ENCODE measurements at places on chromosomes 5 and 9. TPM values are rescaled to one million over a fixed set of nuclear protein-coding genes. Genes with fewer than 3 reads are reported as not detected.

GRCh38 chr5:148000036-148000435 is 63.7 kb upstream of the SPINK5 start:
- no peak for DNase-seq

DNA sequence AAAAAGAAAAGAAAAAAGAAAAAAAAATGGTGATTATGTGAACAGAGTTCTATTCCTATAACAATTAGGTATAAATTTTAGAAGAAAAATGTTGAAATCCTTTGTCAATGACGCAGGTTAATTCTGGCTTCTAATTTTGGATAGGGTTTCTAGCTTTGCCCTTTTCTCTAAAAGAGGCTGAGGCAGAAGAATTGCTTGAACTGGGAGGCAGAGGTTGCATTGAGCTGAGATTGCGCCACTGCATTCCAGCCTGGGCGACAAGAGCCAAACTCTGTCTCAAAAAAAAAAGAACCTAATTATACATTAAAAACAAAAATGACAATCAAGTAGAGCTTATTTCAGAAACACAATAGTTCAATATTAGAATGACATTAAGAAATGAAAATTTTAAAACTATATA is 2.9 kb downstream of the STXBP1 start:
- DNase-seq = no peak

Gene PPWD1
- 63.6 TPM for total RNA-seq

DNA sequence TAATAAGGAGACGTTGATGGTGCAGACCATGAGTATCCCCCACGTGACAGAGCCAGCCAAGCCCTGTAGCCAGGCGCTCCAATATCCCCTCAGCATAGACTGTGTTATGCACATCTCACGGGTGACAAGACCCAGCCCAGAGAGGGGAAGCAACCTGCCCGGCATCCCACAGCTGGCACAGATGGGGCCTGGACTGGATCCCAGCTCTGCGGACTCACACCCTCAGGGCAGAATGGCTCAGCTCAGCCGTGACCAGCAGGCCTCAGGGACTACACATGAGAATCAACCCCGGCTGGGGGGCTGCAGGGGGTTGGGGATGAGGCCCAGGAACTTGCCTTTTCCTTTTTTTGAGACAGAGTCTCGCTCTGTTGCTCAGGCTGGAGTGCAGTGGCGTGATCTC is 11.7 kb downstream of the FIBCD1 start:
- no peak for DNase-seq

Gene ZNF354C
- 3.5 TPM for total RNA-seq

DNA sequence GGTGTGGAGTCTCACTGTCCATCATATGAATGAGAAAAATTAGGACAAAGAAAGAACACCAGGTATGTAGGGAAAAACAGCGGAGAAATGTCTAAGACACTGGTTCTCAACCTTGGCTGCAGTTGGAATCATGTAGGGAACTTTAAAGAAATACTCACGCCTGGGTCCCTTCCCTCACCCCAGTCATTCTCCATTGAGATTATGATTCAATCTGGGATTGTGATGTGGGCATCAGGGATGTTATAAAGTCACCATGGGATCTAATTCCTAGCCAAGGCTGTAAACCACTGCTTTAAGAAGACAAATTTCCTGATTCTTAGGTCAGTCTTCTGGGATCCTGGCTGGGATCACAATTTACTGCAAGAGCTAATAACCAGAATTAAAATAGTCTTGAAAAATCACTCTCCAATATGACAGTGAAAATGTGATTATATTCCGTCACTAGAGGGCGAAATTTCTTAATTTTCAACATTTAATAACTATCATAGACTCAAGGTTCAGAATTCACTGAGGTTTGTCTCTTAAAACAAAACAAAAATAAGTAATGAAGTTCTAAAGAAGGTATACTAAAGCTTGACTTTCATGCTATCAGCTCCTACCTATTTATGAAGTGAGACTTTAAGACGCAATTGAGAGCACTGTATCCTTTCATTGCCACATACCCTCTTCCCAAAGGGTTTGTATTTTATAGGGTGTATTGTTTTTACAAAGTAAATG is 60.5 kb downstream of the GLDC start:
- DNase-seq = no peak

DNA sequence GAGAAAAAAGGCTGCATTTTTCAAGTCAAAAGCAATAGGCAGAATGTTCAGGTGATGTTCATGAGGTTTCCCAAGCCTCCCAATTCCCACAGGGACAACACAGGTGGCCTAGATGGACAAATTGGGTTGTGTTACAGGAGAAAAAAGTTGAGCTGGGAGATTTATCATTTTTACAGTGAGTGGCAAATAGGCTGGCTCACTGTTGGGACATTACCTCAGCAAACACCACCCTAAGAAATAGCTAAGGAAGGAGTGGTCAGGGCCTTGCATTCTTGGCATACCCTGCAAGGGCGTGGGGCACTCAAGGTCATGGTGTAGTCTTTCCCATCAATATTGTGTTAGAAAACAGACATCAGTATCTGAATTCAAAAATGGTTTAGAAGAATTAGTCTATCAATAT is 23.3 kb upstream of the CPLANE1 start:
- DNase-seq = no peak

Gene EQTN
- not detected for total RNA-seq

Gene SLC46A2
- total RNA-seq = not detected

- no peak for DNase-seq
Observed at GRCh38 chr9:112945620-112946208, 55.0 kb upstream of the SLC46A2 start.

DNA sequence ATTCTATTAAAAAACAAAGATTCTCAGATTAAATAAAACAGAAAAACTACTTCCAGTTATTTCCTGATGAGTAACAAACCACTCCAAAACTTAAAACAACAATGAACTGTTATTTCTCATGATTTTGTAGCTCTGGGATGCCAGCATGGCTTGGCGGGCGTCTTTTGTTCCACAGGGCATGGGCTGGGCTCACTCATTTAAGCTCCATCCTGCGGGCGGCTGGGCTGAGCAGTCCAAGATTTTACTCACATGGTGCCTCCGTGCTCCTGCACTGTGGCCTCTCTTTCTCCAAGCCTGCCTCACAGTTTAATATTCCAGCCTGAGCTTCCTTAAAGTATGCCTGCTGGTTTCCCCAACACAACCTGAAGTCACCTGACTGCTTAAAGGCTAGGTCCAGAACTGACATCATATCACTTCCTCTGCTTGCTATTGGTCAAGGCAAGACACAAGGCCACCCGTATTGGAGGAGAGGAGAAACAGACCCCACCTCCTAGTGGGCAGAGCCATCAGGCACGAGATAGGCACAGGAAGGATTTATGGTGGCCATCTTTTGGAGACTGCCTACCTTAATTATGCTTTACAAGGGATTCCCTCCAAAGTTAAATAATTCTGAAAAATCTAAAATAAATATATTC is 41.6 kb upstream of the ZBTB43 start:
- DNase-seq = no peak

Gene SLC25A2
- 0.20 TPM for total RNA-seq

Gene MEGF10
- not detected for total RNA-seq

Gene TICAM2
- total RNA-seq = 1.1 TPM

Gene ZFP2
- 0.41 TPM for total RNA-seq

GRCh38 chr9:100473276-100474081 is 530 bp downstream of the TMEFF1 start:
- DNase-seq = no peak

Gene WNT8A
- not detected for total RNA-seq

DNA sequence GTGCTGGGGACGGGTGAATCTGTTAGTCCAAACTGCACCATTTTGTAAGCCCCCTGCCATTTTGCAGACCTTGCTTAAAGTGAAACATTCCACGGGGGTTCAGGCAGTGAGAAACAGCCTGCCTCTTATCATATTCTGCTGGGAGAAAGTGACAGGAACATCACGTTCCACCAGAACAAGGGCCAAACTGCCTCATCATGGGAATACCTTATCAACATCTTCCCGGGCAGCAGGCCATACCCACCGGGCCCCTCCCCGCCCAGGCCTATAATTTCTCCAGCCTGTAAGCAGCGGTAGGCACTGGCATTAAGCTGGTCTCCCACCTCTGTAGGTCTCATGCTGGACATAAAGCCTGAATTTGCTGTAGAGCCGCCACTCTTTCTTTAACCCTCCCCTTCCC is 1.5 kb upstream of the CFAP77 start:
- no peak for DNase-seq

Gene LRRTM2
- total RNA-seq = 0.12 TPM

GRCh38 chr9:87614397-87614796 is 111.5 kb upstream of the CTSL start:
- no peak for DNase-seq

DNA sequence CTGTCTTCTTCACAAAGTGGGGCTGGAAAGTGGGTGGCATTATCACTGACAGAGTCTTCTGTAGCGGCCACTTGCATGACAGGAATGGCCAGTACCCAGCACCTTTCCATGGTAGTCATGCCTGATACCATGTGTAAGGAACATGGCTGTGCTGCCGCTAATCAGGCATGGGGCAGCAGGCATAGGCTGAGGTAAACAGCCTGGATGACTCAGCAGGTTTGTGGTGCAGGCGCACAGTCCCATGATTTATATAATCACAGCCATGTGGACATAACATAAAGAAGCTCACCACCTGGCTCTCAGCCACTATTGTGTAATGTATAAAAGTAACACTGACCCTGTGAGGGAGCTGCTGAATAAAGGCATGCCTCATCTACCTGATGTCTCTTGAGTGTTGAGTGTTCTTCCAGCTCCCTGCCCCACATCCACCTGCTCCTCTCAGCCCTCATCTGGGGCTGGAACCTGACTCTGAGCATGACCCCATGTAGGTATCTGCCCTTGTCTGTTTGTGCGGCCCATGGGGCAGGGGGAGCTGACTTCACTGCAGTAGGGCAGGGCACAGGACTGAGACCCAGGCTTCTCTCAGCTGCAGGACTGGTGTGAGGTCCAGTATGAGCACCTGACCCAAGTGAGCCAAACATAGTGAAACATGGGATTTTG is 13.2 kb upstream of the ICE1 start:
- DNase-seq = no peak

GRCh38 chr9:78073722-78074121 is 42.1 kb upstream of the GNAQ start:
- no peak for DNase-seq

Measured in activated T-helper 1 cell treated with anti-CD3 and anti-CD28 coated beads, Interleukin-12 subunit alpha, Interleukin-12 subunit beta, Interleukin-2, Interleukin-4 antibody, amounts not matched to agents 30 ng/mL and 10 ng/mL and 1 ng/mL, durations not matched to agents 14 hours and 24 hours and 36 hours (primary cell).